ENCODE measurements at places on chromosomes 6 and 20.

- no peak for DNase-seq
These were observed 37.1 kb downstream of the SUN5 start for GRCh38 chr20:32966881-32967781.

DNA sequence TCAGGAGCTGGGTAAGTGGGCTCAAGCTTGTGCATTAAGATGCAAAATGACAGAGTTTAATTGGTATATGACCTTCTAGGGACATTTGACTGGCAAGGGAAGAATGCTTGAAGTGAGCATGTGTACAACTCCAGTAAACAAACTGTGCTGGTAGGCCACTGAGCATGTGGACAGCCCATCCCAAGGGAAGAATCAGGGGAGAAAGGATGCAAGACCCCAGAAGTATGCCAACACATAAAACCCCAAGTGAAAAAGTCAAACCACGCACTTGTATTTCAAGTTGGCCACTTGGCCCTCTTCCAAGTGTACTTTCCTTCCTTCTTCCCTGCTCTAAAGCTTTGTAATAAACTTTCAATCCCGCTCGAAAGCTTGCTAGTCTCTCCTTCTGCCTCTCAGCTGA is 10.4 kb upstream of the THBD start:
- DNase-seq, result peak; percentile 29

DNA sequence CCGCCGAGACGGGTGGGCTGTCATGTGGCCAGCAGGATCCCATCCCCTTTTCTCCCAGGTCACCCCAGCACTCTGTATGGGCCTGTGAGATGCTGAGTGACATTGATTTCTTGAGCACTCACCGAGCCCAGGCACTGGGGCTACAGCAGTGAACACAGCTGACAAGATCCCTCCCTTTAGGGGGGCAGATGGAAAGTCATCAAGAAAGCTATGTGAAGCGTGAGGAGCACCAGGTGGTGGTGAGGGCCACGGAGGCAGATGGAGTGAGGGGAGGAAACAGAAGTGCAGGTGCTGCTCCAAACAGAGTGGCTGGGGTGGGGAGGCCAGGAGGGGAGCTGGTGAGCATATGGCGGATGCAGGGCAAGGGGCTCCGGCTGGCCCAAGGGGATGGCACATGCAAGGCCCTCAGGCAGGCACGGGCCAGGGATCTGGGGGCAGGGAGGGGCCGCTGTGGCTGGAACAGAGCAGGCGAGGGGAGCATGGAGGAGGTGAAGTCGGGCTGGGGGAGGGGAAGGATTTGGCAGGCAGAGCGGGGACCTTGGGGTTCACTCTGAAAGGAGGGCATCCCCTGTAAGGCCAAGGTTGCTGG is 184.0 kb downstream of the BMP7 start:
- DNase-seq, result no peak

GRCh38 chr6:44237813-44238433 is 9.0 kb upstream of the HSP90AB1 start:
- peak; percentile 89 for DNase-seq

- peak; percentile 27 for DNase-seq
These were observed 8.9 kb downstream of the EHMT2 start for GRCh38 chr6:31888276-31889258.

DNA sequence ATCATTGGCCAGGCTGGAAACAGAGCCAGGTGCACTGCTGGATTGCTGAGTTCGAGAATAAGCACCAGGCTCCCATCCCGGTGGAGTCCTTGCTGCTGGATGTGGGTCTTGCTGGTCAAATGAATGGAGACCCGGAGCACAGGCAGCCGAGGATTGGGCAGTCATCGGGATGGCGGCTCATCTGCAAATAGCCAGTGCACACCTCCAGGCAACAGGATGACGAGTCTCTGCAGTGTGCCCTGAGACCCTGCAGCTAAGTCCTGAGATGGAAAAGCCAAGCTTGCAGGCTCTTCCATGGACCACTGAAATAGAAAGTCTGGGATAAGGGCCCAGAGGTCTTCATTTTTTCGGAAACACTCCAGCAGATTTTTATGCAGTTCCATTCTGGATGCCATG is 143.5 kb downstream of the WDR27 start:
- no peak for DNase-seq

DNA sequence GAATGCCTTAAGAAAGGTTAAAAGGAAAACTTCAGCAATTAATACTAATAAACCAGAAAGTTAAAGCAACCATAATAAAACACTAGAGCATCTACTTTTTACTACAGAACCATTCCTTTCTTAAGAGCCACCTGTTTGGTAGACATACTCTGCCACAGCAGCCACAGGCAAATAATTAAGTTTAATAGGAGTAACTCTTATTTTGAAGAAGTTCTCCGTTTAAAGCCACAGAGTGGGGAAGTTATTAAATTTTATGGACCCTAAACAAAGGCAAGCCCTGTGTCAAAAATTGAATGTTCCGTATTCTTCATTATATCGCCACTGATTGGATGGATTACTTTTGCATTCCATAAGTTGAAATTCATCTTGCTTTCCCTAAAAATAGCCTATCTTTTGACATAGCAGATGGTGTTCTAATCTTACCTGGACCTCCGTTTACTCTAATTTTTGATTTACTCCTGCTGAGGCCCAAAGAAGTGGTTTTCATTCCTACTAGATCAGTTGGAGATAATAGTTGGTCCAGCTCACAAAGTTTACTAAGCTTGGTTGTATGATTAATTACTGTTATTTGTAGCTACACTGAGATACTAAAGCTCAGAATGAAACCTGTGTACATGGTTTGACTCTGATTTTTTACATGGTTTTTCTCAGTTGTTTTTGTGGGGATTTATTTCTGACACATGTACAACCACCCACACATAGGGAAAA is 140.4 kb upstream of the SUPT3H start:
- DNase-seq, result no peak

GRCh38 chr20:19659448-19659847 is 98.6 kb upstream of the RIN2 start:
- no peak for DNase-seq

DNA sequence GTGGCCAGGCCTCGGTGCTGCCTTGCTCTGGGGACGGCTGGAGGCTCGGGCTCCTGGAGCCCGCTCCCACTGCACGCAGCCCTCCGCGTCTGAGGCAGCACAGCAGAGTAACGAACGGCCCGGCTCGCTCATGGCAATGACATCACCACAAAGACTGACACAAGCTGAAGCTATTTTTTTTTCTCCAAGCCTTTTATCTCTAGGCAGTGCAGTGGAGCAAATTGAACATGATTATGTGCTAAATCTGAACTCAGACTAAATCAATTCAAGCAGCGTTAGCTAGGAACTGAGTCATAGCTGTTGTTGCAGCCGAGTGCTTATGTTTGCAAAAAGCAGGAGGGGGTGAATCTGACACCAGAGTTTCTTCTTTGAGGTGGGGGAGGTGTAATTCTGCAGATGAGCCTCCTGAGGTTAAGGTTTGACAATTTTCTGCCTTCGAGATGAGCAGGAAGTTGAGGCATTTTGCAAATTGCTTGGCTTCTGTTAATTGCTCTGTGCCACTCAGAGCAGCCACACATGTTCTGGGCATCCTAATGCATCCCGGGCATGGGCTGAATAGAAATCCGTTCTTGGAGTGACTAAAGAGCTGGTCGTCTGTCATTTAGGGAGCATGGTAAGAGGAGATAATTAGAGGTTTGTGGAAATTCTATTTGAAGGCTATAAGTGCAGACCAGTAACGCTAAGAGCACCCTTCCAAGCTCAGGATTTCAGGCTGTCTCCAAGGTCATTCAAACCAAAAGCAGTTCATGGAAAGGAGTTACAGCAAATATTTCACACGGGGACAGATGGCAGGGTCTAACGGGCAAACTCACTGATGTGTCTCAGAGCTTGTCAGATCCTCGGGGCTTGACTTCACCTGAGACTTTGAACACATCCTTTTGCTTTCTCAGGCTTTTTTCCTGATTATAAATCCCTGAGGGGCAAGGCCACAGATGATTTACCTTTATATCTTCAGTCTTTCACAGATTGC is 155.1 kb upstream of the ENPP5 start:
- no peak for DNase-seq

- DNase-seq, result no peak
These were observed 307.7 kb downstream of the MMUT start for GRCh38 chr6:49155316-49155715.

DNA sequence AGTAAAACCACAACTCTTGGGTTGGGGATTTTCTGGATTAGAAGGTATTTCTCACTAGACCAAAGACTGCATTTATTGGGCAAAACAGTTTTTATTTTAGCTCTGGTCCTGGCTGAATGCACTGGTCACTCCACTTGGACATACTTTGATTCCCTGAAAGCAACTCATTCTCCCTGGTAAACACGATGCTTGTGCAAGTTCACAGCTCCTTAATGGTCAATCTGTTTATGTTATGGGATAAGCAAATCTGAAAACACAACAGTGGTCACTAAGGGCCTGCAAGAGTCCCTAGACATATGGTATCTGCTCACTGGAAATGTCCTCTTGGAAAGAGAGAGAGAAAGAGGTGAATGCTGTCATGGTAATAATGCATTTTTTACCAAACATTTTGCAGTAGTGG is 559.8 kb downstream of the CDH26 start:
- no peak for DNase-seq

- DNase-seq, result no peak
These were observed 8.1 kb upstream of the APCDD1L start for GRCh38 chr20:58523072-58523970.

GRCh38 chr6:3119040-3119723 is 671 bp downstream of the BPHL start:
- DNase-seq, result peak; percentile 18

DNA sequence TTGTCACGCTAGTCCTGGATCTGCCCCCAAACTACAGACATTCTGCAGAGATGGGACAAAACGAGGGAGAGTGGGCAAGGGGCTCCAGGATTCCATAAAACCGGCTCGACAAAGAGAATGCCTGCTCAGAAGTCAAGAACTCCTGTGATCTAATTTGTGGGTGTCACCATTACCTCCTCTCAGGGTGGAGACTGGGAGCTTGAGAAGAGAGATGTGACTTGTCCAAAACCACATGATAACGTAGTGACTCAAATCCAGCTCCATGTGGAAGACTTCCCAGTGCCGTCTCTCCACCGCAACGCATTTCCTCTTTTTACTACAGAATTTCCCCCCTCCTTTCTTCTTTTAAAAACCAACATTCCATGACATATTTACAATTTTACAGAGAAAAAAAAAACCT is 44.3 kb downstream of the TRERF1 start:
- DNase-seq, result peak; percentile 86

DNA sequence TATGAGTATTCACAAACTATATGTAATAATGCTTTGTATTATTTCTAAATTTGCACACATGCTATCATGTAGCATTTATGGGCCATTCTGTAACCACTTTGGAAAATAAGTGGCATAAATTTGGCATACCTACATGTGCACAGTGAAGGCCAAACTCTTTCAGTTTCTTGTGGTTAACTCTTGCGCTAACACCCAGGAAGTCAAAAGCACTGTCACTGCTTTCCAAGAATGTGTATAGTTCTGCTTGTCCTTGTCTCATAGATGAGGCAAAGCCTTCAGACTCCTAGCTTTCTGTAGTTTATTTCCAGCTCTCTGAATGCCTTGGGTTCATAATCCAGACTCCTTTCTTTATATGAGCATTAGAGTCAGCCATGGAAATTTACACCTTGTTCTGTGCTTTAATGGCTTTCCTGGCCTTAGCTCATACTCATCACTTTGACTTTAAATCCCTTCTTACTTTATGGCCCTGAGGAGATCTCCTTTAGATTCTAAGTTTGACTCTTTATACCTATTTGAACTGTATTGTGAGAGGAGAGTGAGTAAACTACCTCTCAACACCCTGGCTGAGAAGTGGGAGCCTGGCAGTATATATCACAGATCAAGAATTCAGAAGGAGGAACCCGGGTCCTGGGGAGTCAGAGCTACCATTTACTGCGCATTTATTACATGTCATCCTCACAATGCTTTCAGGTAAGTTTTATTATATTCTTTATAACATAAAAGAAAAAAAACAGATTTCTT is 949 bp upstream of the SLC17A3 start:
- DNase-seq, result peak; percentile 16

DNA sequence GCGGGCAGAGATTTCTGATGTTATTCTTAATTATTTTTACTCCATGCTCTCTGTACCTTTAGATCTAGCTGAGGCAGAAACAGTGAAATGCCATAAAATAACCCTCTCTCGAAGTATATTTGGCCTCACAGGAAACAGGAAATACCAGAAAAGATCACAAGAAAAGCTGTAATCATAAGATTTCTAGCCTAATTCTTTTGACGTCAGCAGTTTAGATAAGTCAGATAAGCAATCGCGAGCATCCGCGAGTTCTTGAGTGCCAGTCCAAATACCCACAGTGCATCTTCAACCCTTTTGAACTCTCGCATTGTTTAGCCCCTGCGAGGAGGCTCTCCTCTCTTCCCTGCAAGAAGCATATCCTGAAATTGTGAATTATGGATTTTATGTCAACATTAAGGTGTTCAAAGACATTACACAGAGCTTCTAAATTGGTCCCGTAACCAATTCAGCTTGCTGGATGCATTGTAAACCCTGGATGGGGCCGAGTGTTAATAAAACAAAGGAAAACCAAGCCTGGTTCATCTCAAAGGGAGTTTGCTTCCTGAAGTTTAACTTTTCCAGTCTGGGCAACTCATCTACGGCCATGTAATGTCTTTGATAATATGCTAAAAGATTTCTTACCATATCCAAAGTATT is 198.9 kb downstream of the MTFR2 start:
- no peak for DNase-seq

GRCh38 chr6:162203287-162203686 is 524.3 kb downstream of the PRKN start:
- DNase-seq, result no peak

DNA sequence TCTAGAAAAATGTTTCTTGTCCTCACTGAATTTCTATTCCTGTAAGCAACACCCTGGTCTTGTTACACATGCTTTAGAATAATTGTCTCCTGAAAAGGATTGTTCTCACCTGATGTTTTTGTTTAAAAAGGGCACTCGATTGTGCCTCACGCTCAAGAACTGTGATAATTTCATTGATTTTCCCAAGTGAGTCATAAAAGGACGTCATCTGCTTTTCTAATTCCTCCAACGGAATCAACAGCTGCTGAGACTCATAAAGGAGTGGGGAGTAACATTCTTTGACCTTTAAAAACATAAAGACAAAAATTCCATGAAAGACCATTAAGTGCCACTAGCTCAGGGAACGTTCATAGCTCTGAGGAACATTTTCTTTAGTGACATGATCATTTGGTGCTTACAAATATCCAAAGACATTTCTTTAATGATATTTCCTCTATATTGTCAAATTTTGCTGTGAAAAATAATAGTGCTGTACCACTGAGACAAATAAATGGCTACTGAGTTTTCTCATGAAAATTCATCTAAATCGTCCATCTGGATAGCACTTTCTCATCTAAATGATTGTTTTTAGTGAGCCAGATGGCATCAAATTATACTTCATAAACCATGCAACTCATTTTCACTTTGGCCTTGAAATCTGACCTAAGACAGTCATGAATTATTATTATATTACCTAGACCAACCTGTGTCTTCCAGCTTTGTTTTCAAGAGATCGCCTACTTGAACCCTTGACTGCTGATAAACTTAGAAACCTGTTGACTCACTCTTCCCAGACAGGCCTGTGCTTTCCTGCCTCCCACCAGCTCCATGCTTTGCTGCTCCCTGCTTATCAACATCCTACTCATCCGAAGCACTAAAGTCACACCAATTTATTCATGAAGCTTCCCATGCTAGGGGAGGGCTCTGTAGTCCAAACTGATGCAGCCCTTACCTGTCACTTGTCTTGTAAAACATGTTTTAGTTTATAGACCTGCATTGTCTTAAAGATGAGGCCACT is 178.2 kb downstream of the SYNE1 start:
- no peak for DNase-seq
